ENCODE measurements at places on chromosomes 5 and 9. TPM values are rescaled to one million over a fixed set of nuclear protein-coding genes. Genes with fewer than 3 reads are reported as not detected.

DNA sequence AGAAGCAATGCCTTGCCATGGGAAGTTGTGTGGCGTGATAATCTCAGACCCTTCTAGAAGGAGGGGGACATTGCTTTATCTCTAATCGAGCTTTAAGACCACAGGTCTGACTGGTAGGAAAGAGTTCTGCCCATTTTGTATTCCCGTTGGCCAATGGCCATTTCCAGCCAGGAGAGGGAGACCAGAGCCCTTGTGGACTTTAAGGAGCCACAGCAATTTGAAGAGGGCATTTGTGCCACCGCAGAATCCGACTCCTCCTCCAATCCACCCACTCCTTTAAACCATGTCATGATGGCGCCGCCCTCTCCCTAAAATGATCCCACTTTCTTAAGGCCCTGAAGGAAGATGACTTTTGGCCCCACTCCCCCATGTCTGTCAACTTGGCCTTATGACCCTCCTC is 560.5 kb upstream of the ADAMTS16 start:
- DNase-seq = no peak

GRCh38 chr5:137888863-137889759 is at the start of gene PKD2L2:
Gene PKD2L2, plus strand, starts transcription at chr5:137889457. Its CDS starts 35 bp downstream, at chr5:137889492.
- peak; percentile 48 for DNase-seq

DNA sequence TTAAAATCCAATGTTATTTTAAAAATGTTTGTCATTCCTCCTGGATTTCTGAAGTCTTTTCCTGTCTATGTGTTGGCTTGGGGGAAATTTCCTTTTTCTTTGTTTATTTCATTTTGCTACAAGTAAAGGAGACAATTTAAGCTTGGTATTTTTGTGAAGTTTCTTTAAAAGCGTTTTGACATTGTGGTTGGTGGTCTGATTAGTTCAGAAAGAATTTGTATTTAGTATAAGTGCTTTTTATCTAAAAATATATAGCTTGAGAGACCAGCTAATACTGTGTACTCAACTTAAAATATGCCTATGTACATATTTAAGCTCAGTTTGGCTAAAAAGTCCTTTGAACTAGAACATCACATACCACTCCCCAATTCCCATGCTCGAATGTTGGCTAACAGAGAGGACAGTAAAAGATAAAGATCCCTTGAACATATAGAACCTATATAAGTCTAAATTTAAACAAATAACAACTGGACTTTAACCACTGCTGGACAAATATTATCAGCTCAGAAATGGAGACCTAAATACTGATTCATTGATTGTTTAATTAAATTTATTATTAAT is 237.6 kb downstream of the TLE4 start:
- DNase-seq = no peak

GRCh38 chr9:115191667-115192066 is 73.7 kb upstream of the TNC start:
- DNase-seq = no peak

DNA sequence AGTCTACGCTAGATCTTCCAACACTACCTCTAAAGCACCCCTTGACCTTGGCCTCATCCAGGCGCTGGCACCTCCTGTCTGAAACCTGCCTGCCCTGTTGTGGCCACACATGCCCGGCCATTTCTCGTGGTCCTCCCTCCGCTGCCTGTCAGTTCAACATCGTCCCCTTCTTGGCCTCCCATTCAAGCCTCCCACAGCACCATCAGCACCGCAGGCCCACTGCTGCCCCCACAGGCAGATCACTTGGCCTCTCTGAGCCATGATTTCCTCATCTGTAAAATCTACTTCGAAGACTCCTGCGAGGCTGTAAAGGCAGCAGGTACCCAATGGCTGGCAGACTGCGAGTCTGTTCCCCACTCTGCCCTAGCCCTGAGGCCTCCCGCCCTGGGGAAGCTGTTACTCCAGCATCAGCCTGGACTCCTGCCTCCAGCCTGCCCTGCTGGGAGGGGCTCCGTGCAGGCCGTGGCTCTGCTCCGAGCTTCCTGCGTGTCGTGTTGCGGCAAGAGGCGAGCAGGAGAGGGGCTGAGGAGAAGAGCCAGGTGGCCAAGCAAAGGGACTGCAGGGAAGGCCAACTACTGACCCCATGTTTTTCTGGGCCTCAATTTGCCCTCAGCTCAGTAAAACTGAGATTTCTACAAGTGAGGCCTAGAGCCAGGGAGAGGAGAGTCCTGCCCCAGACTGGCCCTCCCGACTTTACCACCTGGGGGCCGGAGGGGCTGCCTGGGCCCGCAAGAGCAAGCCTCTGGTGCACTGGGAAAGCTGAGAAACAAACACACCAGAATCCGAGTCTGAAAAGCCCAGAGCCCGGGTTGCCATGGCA is 70.5 kb upstream of the LRRTM2 start:
- DNase-seq = no peak

- DNase-seq = peak; percentile 63
Observed at GRCh38 chr9:32378993-32379729, 5.3 kb upstream of the ACO1 start.

GRCh38 chr5:112534611-112535255 is 115.7 kb upstream of the EPB41L4A start:
- DNase-seq = no peak

DNA sequence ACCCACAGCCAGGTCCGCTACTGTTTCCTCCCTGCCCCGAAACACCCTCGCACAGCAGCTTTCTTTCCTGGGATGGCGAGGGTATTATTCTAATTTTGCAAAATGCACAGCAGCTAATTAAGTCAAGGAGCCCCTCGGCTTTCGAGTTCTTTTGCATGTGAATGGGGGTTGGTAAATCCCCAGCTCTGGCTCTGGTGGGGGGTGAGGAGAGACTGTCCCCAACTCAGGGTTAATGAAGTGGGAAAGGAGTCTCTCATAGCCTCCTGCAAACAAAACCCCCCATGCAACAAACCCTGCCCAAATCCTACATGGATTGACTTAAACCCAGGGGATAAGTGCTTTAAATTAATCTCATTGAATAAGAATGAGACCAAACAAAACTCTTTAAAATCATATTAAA is 8.8 kb downstream of the BARHL1 start:
- no peak for DNase-seq

DNA sequence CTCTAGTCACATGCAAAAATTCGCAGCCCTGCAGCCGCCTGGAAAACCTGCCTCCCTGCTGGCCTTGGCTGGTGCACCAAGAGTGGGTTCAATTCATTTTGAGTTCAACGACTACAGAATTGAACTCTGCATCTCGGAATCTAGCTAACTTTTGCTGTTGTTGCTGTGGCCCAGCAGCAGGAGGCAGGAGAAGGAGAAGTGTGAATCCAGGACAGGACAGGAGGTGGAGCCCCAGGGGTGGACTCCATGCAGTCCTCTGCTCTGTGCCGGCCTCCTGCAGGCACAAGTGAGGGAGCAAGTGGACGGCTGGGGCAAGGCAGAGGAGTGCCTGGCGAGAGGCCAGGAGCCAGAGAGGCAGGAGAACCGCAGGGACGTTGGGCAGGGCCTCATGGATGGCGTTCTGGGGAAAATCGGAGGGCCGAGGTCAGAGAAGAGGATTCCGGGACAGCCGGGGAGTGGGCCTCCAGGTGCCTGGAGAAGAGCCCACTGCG is 214.2 kb downstream of the FANCC start:
- no peak for DNase-seq

DNA sequence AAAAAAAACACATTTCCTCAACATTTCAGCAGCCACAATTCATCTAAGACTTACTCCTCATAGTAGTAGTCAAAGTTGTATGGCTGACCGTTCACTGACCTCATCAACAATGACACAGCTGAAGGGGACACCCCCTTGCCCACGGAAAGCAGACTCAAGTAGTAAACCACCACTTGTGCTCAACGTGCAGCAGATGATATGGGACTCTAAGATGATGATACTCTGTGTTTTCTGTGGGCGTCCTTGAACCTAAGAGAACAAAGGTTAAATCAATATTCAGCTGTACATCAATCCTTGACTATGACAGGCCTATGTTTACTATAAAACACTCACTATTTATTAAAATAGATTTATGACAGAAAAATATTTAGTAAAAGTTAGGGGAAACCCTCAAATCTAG is 71.6 kb downstream of the SETX start:
- DNase-seq = no peak

DNA sequence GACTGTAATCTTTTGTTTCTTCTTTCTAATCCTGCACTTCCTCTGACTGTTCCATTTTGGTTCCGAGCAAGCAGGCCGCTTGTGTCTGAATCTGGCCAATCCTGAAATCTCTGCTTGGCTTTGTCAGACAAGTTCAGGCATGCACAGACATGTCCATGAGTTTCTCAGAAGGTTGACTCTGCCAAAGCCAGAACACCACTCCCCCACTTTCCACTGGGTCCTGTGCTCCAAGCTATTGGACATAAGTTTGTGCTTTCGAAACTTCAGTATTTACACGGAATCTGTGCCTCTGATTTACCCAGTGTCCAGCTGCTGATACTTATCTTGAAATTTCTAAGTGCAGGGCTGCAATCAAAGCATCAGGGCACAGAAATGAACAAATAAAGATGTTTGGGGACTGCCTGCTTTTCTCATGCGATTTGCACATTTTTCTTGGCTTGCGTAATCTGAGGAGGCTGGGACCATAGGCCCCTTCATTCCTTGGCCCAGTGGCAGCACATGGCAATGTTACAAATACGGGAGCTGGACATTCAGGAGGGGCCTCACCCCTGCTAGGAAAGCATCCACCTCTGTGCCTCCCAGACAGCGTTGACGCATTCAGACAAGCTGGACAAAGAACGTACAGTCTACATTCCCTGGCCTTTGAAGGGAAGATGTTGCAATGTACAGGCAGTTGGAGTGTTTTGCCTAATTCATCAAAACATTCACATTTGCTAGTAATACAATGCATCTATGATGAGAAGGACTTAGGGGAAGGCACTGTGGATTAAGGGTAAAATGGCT is 209.2 kb upstream of the PAPPA start:
- peak; percentile 99 for DNase-seq

DNA sequence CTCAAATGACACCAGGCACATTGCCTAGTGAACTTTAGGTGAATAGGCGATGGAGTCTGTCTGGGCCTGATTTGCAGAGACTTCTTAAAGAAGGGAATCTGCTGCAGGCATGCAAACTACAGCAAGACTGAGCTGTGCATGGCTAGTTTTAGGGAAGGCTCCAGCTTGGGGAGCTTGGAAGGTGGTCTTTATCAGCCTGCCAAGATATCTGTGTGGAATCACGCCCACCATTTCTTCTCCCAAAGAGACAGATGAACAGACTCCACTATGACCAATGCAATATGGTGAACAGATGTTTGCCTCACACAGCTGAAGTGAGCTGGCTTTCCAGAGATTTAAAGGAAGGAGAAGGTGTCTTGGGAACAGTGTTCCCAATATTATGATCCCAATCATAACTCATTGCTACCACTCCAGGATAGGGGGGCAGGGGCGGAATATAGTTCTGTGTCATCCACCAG is 129.0 kb upstream of the HMHB1 start:
- DNase-seq = no peak

DNA sequence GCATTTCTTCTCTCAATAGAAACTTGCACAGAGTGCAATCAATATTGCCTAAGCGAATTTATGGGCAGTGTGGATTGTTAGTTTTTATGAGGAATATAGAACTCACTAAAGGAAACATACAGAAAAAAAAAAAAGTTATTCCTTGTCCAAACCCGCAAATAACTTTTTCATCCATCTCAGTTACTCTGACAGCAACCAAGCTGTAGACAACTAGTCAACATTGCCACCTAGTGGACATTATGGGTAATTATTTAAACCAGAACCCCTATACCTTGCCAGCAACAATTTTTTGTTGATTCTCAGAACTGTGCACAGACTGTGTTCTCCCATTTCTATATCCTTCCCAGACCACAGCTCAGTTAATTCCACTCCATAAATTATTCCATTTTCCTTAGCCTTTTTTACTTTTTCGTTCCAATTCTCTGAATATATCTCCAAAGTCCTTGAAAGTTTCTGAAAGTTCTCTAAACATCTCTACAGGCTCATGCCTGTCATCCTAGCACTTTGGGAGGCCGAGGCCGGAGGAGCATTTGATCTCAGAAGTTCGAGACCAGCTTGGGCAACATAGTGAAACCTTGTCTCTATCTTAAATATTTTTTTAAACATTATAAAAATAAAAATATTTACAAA is 2.6 kb upstream of the AFAP1L1 start:
- no peak for DNase-seq

GRCh38 chr5:81315336-81315735 is 13.9 kb downstream of the ZCCHC9 start:
- peak; percentile 39 for DNase-seq

DNA sequence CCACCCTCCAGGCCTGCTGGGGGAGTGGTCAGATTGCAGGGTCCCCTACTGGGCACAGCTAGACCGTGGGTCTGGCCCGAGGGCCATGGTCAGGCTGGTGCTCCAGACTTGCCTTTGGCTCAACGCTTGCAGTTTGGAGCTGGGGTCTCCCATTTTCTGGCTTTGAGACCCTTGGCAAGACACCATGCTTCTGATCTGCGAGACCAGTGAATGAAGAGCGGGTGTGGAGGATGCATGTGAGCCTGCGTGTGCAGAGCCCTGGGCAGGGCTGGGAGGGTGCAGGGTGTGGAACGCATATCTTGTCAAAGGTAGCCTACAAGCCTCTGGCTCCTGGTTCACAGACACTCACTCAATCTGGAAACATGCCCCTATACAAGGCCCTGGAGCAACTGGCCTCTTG is 6.1 kb upstream of the MRNIP start:
- no peak for DNase-seq

DNA sequence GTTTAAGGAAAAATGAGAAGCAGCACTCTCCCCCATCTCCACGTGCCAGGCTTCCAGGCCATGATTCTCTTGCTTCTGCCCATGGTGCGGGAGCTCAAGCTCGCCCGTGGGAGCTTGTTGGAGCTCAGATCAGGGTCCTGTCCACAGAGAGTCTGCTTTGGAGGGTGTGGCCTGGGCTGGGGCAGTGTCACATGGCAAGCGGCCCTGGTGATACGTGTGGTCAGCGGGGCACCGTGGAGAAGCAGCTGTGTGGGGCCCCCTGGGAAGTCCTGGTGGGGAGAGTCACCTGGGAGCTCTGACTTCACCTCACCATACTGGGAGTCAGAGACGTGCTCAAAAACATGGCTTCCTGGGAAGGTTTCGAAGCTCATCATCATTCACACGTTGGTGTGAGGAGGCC is 275.3 kb downstream of the GADD45G start:
- no peak for DNase-seq

Gene TICAM2
- polyA plus RNA-seq = 4.3 TPM

Gene PRR7
- polyA plus RNA-seq = 1.0 TPM

Gene RALGPS1
- 4.4 TPM for polyA plus RNA-seq

Gene CMYA5
- 0.89 TPM for polyA plus RNA-seq
